Cardiac muscle cell (in vitro differentiated cells and primary cell): ENCODE measurements at places on chromosomes 2 and 18. TPM values are rescaled to one million over a fixed set of nuclear protein-coding genes. Genes with fewer than 3 reads are reported as not detected.
A peak's percentile ranks its signal among the peaks of the same experiment; 100 is the strongest.

RNF152 gene
- total RNA-seq, result 3.9 and 9.4 TPM in 2 replicates

GRCh38 chr18:45324495-45325113, 290.7 kb upstream of the SLC14A2 start:
- no peak for DNase-seq
- H3K4me3 ChIP-seq, result no peak overlapping the region
- H3K27ac ChIP-seq, result no peak overlapping the region
- no peaks in the 10 kb centered on the region for H3K36me3 ChIP-seq

- H3K4me1 ChIP-seq, result no peaks in the 10 kb centered on the region
- H3K27me3 ChIP-seq, result no peaks in the 10 kb centered on the region
- H3K36me3 ChIP-seq, result no peaks in the 10 kb centered on the region
- no peak overlapping the region for H3K4me3 ChIP-seq
- DNase-seq, result peak; percentile 59
Observed at GRCh38 chr2:122205641-122206040, 450.2 kb downstream of the TSN start.

DNA sequence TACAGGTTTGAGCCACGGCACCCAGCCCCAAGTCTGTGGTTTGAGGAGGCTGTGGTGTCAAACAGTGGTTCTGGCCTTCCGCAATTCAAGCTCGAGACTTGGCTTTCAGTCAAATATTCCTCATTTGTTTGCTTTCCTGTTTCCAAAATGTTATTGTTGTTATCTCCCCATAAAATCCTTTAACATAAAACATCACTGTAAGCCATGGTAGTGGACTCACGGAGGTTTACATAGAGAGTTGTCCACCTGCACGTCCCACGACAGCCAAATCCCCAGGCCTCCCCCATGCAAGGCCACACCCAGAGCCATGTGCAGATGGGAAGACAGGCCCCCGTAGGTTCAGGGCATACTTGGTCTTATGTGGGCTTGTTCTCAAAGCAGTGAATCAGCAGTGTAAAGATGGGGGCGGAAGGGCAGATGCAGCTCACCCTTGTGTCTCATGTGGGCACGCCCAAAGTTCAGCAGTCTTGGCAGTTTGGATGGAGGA, 18.9 kb upstream of the ST3GAL5 start:
- peak; percentile 73 for DNase-seq
- no peaks in the 10 kb centered on the region for H3K27me3 ChIP-seq
- no peak overlapping the region for H3K27ac ChIP-seq
- no peak overlapping the region for H3K4me3 ChIP-seq
- no peaks in the 10 kb centered on the region for H3K4me1 ChIP-seq

- H3K4me3 ChIP-seq, result no peak overlapping the region
- no peak for DNase-seq
- no peaks in the 10 kb centered on the region for H3K36me3 ChIP-seq
- no peak overlapping the region for H3K27ac ChIP-seq
- H3K27me3 ChIP-seq, result no peaks in the 10 kb centered on the region
Observed at GRCh38 chr2:239194731-239195317, 206.0 kb downstream of the HDAC4 start.

GRCh38 chr2:19141234-19142004, 217.0 kb downstream of the OSR1 start:
- no peak overlapping the region for H3K4me3 ChIP-seq
- no peaks in the 10 kb centered on the region for H3K27me3 ChIP-seq
- no peaks in the 10 kb centered on the region for H3K4me1 ChIP-seq
- no peak for DNase-seq

MSH2 gene
- total RNA-seq, result 39.1 and 42.5 TPM in 2 replicates

DNA sequence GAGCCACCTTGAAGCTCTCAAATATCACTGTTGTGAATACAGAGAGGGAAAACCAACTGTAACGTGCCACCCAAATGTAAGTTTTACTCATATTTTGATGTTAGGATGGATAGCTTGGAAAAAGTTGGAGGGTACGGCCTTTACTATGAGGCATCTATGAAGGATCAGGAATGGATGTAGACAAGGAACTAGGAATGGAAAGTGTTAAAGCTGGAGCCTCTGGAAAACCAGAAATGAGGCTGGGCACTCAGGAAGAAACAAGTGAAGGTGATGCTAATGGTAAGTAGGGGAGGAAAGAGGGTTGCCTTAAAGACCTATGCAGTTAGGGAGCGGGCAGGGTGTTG, 204 bp downstream of the TXNDC2 start:
- DNase-seq, result no peak
- no peaks in the 10 kb centered on the region for H3K27me3 ChIP-seq
- no peaks in the 10 kb centered on the region for H3K4me1 ChIP-seq
- H3K27ac ChIP-seq, result no peak overlapping the region

FAM161A gene
- total RNA-seq, result 3.3 and 4.5 TPM in 2 replicates

- H3K27ac ChIP-seq, result no peak overlapping the region
- DNase-seq, result peak; percentile 2
- no peaks in the 10 kb centered on the region for H3K27me3 ChIP-seq
- H3K4me3 ChIP-seq, result no peak overlapping the region
- H3K36me3 ChIP-seq, result no peaks in the 10 kb centered on the region
- no peaks in the 10 kb centered on the region for H3K4me1 ChIP-seq
Observed at GRCh38 chr2:164134336-164134735, 398.5 kb upstream of the FIGN start.

- H3K4me3 ChIP-seq, result no peak overlapping the region
- no peaks in the 10 kb centered on the region for H3K27me3 ChIP-seq
- no peak for DNase-seq
- H3K36me3 ChIP-seq, result no peaks in the 10 kb centered on the region
- no peaks in the 10 kb centered on the region for H3K4me1 ChIP-seq
Observed at GRCh38 chr2:17303521-17303920, 214.7 kb downstream of the RAD51AP2 start.

MYO1B gene
- 38.8 and 44.5 TPM in 2 replicates for total RNA-seq

GRCh38 chr18:67300498-67300897, 216.0 kb downstream of the DSEL start:
- no peaks in the 10 kb centered on the region for H3K4me1 ChIP-seq
- no peak overlapping the region for H3K27ac ChIP-seq
- no peaks in the 10 kb centered on the region for H3K27me3 ChIP-seq
- H3K36me3 ChIP-seq, result no peaks in the 10 kb centered on the region
- no peak overlapping the region for H3K4me3 ChIP-seq

DNA sequence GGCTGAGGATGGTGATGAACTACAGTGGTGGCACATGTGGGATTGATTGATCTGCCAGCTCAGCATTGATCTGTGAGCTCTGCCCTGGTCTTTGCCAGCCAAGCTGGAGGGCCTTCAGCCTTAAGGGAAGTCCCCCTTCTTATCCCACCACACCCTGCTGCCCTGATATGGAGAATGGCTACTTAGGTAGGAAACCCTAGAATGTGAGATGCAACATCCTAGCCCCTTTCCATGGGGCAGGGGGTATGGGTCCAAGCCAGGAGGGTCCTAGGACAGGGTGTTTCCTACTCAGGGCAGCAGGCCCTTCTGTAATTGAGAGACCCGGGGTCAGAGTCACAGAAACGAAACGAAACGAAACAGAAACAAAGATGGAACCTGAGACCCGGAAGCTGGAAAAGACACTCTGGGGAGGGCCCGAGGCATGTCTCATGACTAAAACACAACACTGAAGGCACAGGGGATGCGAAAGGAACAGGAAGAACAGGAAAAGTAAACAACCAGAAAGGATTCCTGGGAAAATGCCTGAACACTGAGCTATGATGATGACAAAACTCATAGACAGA, 16.9 kb upstream of the SULT1C2 start:
- no peaks in the 10 kb centered on the region for H3K36me3 ChIP-seq
- no peaks in the 10 kb centered on the region for H3K4me1 ChIP-seq

DNA sequence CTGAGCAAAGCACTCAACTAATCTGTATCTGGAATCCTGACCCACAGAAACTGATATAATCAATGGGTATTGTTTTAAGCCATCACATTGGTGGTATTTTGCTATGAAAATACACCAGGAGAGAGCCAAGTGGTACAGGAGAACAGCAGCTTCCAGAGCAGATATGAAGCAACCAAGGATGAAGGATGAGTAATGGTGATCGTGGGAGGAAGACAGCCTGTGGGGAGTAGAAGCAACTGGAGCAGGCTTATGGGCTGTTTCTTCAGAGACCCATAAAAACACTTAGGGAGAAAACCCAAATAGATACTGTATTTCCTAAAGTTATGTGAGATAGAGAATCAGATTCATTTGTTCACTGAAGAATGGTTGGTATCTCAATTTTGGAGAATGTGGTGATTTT, 330.8 kb downstream of the NUP35 start:
- H3K27me3 ChIP-seq, result no peaks in the 10 kb centered on the region
- no peak overlapping the region for H3K27ac ChIP-seq
- peaks cover 8% of the 10 kb centered on the region for H3K4me1 ChIP-seq

DNA sequence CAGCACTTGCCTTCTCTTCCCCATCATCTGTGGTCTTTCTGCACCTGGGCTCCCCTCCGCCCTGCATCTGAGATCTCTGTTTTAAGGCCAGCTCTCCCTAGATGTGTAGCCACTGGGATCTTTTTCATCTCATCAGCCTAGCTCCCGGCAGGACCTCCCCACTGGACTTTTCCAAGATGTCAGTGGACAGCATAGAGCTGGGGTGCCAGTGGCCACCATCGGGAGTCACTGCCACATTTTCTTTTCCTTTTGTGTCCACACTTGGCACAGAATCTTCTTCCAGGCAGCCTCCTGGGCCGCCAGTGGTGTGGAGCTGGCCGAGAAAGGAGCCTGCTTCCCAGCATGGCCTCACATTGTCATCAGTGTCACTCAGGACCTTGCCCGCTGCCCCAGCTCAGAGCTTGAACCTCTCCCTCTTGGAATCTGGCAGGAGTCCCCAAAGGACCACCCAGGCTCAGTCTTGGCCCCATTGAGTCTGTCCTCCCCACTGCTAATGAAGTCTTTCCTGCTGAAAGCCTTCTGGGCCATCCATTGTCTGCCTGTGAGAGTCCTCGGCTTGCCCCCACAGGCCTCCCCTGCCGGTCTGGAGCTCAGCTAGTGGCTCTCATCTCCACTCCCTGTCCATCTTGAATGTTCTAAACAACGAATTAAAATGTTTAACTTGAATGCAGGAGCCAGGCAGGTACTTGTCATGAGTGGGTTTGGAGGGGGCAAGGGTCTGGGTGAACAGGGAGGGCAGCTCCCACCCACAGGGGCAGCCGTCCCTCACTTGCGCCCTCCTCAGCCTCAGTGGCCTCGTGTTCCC, 324.4 kb downstream of the GBX2 start:
- H3K4me3 ChIP-seq, result no peak overlapping the region
- H3K36me3 ChIP-seq, result no peaks in the 10 kb centered on the region
- H3K27me3 ChIP-seq, result no peaks in the 10 kb centered on the region
- H3K27ac ChIP-seq, result no peak overlapping the region
- no peaks in the 10 kb centered on the region for H3K4me1 ChIP-seq

- no peak overlapping the region for H3K27ac ChIP-seq
- peaks cover 4% of the 10 kb centered on the region for H3K4me1 ChIP-seq
- peaks cover 13% of the 10 kb centered on the region for H3K27me3 ChIP-seq
- no peaks in the 10 kb centered on the region for H3K36me3 ChIP-seq
- H3K4me3 ChIP-seq, result no peak overlapping the region
- DNase-seq, result no peak
Observed at GRCh38 chr2:35852-36251, 10.5 kb downstream of the FAM110C start.
